ENCODE measurements at places on chromosomes 5 and 9. TPM values are rescaled to one million over a fixed set of nuclear protein-coding genes. Genes with fewer than 3 reads are reported as not detected.

Gene SHC3
- 11.7 TPM for total RNA-seq

Gene ANKRD34B
- not detected for total RNA-seq

Gene TTLL11
- total RNA-seq, result 4.8 TPM

Gene SPATA31C1
- total RNA-seq, result not detected

Gene ANGPTL2
- 19.9 TPM for total RNA-seq

Gene FBXO4
- total RNA-seq, result 11.2 TPM

Gene TCERG1
- total RNA-seq, result 71.7 TPM

Gene TAF1L
- not detected for total RNA-seq

Gene NRG2
- under 0.01 TPM for total RNA-seq

Gene LCN9
- not detected for total RNA-seq

Gene SLC36A3
- total RNA-seq, result not detected

Measured in fibroblast of villous mesenchyme (primary cell).